HT-29 (cell line): ENCODE measurements at places on chromosomes 3 and 15.
A peak's percentile ranks its signal among the peaks of the same experiment; 100 is the strongest.

DNA sequence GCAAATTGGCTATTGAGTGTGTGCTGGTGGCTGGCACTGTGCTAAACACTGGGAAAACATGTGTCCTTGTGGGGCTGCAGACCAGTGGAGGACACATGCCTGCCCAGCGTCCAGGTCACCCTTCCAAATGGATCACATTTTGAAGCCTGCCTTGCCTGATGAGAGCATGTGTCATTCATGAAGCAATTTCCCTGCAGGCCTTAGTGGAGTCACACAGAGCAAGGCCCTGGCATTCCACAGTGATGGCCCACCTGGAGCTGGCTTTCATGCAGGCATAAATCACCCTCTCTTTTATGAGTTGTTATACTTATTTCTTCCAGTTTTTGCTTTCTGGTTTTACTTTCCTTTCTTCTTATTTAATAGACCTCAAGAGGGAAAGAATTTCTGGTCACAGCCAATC, 219.5 kb downstream of the EPHB1 start:
- no peak for DNase-seq

DNA sequence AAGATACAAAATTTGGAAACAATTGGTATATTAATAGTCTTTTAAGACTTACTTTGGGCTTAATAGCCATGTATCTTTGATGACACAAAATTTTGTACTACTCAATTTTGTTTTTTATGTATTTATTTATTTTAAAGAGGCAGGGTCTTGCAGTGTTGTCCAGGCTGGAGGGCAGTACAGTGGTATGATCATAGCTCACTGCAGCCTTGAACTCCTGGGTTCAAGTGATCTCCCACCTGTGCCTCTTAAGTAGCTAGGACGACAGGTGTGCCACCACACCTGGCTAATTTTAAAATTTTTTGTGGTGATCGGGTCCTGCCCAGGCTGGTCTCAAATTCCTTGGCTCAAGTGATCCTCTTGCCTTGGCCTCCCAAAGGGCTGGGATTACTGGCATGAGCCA, 6.5 kb downstream of the SPRED1 start:
- DNase-seq: no peak

GRCh38 chr3:186933816-186934215, 3.5 kb downstream of the ST6GAL1 start:
- DNase-seq: no peak

- no peak for DNase-seq
Measured at GRCh38 chr3:176839901-176840300, 357.4 kb downstream of the TBL1XR1 start.

DNA sequence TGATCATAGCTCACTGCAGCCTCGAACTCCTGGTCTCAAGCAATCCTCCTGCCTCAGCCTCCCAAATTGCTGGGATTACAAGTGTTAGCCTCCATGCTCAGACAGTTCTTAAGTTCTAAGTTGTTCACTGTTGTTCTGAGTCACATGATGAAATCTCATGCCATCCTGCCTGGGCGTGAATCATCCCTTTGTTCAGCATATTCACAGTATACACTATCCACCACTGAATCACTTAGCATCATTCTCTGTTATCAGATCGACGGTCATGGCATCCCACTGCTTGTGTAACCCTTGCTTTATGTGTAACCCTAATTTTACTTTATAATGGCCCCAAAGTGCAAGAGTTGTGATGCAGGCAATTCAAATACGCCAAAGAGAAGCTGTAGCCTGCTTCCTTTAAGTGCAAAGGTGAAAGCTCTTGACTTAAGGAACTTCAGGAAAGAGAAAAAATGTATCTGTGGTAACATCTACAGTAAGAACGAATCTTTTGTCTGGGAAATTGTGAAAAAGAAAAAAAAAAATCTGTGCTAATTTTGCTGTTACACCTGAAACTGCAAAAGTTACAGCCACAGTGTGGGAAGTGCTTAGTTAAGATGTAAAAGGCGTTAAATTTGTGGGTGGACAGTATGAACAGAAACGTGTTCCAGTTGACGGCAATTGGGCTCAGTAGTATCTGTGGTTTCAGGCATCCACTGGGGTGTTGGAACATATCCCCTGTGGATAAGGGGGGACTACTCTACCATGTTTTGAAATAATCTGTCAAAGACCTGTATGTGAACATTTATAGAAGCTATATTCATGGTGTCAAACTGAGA, 80.6 kb downstream of the PCOLCE2 start:
- no peak for DNase-seq

DNA sequence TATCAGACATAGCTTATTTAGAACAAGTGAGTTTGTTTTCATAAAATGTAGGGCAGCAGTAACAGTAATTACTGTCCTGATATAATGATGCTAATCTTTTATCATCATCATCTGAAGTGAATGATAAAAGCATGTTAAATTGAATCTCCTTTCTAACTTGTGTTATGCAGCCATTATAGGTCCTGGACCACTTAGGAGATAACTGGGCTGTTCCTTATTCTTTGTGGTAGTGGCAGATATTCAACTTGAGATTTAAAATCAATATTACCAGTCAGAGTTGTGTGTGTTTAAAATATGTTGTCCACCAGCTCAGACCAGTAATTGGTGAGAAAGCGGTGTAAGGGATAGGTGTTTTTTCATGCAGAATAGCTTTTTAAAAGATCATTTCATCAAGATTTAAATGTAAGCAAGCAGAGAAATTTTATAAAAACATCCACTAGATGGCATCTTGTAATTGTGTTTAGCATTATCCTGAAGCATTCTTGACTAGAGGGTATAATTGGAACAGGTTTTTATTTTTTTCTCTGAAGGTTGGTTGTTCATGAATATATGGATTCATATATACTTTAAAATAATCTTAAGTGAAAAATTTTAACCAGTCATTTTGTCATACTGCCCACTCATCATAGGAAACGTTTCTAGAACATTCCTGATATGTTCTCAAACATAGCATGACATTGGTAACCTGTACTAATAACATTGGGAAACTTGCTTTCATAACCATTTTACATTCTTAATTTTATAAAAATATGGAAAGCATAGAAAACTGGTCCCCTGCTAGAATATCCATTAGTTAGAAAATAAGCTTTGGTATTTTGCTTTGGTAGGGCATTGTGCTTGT, 153.9 kb downstream of the BBX start:
- peak; percentile 51 for DNase-seq

DNA sequence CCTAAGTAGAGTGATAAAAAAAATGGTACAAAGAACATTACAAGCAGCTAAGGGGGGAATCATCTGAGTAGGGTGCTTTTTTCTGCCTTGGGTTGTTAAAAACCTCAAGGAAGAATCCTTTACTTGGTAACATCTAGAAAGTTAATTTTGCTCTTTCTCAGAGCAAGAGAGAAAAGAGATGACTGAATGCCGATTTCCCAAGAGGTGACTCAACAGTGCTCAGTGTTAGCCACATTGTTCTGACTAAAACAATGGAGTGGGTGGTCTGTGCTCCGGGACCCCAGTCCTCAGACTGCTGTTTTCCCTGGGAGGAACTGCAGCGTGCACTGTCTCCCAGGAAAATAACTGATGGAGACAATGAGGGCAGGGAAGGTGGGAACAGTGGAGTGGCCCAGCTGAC, 41.1 kb upstream of the RASGRP1 start:
- DNase-seq: no peak

GRCh38 chr3:19063936-19064335, 84.4 kb upstream of the KCNH8 start:
- DNase-seq: no peak

GRCh38 chr3:28726840-28727239, 378.2 kb upstream of the AZI2 start:
- peak; percentile 48 for DNase-seq

- no peak for DNase-seq
Measured at GRCh38 chr15:35693286-35693685, 147.3 kb upstream of the DPH6 start.

GRCh38 chr3:144915202-144915601, 943.6 kb downstream of the DIPK2A start:
- DNase-seq: no peak

DNA sequence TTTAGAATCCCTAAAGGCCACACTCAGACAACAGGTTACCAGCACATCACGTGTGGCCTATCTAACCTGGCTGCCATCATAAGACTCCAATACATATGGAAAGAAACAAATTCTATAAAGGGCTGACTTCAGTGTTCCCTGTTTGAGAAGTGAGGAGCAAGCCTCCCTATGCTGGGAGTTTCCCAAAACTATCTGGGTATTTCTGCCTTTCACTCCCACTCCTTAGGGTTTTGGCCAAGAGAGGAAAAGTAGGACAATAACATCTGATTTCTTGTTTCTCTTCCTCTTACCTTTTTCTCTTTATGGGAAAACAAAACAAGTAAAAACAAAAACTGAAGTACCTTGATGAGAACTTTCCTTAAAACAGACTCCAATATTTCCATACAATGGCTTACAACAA, 121.5 kb upstream of the COL8A1 start:
- DNase-seq: no peak

- DNase-seq: no peak
Measured at GRCh38 chr3:43102773-43103480, 3.0 kb downstream of the POMGNT2 start.

DNA sequence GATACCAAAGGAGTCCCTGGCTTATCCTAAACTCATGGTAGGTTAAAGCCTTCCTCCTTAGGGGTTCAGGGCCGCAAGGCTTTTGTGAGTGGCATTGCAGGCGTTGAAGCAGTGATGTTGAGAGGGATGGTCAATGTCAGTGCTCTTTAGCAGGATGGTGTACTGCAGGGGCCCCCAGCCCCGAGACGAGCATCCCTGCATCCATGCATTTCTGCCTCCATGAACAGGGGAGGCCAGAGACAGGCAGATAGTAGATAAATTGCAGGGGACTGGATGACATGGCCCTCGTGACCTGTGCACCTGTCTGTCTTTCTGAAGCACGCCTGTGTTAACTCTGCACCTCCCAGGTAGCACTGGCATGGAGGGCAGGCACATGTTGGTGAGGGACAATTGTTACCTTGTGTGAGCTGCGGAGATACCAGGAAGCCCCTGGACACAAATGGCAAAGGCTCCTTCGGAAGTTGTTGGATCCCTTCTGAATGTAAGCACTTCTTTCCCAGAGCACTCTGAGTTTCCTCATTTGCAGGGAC, 133.5 kb downstream of the SNRPN start:
- no peak for DNase-seq

DNA sequence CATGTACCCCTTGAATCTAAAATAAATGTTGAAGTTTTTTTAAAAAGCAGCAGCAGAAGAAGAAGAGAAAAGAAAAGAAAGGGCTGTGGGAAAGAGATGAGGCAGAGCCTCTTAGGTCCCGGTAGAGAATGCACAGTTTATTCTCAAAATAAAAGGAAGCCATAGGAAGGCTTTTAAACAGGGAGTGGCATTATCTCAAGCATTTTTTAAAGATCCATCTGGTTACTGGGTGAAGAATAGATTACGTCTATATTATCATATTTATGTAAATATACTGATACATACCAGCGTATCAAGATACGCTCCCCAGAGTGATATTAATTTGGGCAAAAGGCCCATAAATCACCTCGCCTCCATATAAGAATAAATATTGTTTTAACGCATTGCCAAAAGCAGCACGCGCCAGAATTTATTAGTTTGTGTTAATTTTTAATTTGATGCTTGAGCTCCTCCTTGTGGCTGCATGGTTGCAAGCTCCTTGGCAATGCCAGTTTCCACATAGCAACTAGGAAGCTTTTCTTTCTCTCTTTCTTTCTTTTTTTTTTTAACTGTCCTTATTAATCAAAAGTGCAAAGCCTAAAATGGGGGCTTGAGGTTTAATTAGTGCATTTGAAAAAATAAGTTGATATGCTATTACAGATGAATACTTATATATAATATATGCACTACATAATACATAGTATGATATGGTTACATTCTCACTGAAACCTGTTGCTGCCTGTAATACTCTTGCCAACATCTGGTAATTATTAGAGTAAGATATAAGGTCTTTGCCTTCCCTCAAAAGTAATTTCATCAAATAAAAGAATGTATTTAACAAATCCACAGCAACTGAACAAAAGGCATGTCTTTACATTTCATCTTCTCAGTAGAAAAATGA, 242.8 kb upstream of the UBE2E2 start:
- peak; percentile 48 for DNase-seq

DNA sequence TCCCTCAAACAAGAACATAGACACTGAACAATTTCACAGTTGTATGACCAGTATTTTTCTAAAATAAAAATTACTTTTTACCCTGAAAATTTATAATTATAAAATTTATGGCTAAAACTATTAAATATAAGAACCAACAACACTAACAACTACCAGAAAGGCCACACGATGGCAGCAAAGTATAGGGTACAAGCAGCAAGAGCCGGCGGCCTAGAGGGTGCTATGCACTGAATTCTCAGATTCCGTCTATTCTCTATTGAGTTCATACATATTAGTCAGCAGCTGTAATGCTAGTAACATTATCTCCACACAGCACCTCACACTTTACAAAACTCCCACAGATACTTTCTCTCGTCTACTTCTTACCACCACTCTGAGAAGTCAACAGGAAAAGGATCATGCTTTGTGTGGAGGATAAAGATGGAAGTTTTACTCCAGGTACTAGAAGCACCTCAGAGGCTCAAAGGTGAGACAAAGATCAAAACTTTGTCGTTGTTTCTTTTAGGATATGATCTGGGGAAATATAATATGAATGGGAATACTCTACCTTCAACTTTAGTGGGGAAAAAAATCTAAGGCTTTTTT, 160.5 kb downstream of the FGF12 start:
- peak; percentile 82 for DNase-seq

DNA sequence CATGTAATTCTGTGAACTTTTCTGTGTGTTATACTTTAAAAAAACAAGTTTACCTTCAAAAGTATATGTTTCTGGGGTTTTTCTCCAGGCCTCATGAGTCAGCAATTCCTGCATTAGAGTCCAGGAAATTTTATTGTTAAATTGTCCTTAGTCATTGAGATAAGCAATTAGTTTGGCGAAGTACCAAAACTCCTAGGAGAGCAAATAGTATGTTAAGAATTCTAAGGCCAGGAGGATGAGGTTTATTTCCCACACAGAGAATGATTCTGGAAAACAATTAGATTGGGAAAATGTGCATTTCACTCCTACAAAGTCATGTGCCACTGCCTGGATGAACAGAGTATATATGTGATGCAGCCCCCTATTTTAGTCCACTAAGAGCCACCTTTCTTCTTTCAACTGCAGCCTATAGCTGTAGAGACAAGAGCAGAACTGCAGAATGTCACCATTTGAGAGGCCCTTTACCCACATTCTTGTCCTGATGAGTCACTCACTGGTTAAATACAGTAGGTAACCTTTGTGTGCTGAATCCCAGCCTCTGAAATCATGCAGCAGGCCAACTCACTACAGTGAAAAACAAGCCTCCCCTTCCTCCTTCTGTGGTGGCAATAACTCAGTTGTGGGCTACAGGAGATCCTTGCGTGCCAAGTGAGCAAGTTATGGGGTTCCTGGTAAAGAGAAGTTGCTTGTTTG, 452.8 kb upstream of the THBS1 start:
- peak; percentile 97 for DNase-seq

GRCh38 chr15:81181220-81181619, 15.5 kb upstream of the IL16 start:
- no peak for DNase-seq
